ENCODE measurements at places on chromosomes 2 and 18. TPM values are rescaled to one million over a fixed set of nuclear protein-coding genes. Genes with fewer than 3 reads are reported as not detected.

DNA sequence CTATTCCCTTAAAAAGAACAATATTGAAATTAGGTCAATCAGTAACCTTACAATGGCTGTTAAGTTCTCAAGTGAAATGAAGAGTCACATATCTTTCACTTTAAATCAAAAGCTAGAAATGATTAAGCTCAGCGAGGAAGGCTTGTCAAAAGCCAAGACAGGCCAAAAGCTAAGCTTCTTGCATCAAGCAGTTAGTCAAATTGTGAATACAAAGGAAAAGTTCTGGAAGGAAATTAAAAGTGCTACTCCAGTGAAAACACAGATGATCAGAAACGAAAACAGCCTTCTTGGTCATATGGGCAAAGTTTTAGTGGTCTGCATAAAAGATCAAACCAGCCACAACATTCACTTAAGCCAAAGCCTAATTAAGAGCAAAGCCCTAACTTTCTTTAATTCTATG is 402.6 kb upstream of the ZEB2 start:
- peaks cover 20% of the 10 kb centered on the region for H3K27me3 ChIP-seq
- H3K36me3 ChIP-seq, result no peaks in the 10 kb centered on the region
- DNase-seq, result no peak

GRCh38 chr18:31275722-31276463 is 42.1 kb upstream of the DSG1 start:
- H3K4me1 ChIP-seq, result no peaks in the 10 kb centered on the region
- H3K4me3 ChIP-seq, result no peak overlapping the region
- H3K36me3 ChIP-seq, result no peaks in the 10 kb centered on the region
- no peaks in the 10 kb centered on the region for H3K27me3 ChIP-seq

The WIPF1 gene
- 588 TPM for total RNA-seq

DNA sequence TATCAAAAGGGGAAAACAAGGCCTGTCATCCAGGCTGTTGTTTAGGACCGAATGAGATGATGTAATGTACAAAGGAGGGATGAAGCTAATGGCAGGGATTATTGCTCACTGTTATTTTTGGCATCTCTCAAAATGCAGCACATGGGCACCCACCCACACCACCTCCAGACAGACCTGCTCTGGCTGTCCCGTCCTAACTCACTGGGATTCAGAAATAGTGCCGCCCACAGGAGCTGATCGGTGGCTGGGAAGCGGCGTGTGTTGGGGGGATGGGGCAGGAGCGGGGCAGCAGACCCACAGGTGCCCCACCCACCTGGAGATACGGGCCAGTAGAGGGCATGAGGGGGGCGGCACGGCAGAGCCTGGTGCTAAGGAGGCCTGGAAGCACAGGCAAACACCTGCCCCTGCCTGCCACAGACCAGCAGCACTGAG is 52.2 kb downstream of the CRACDL start:
- peaks cover 7% of the 10 kb centered on the region for H3K36me3 ChIP-seq
- no peak overlapping the region for H3K4me3 ChIP-seq
- no peak overlapping the region for H3K27ac ChIP-seq
- peak; percentile 14 for DNase-seq

DNA sequence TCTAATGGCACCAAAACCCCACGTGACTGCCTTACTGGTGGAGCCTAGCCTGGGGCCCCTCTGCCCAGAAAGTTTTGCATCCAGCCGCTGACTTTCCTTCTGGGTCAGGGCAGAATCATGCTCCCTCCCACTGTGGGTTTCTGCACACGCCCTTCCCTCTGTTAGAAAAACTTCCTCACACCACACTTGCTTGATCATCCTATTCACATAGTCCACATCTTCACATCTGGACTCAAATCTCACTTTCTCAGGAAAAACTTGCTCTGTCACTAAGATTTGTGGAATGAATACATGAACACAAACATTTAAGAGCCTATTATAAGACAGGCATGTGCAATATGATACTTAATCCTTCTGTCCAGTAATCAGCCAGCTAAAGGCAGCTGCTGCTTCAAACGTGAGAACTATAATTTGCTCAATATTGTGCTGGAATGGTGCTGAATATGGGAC is 274.7 kb downstream of the RND3 start:
- no peak overlapping the region for H3K27ac ChIP-seq
- H3K4me3 ChIP-seq, result no peak overlapping the region
- no peaks in the 10 kb centered on the region for H3K27me3 ChIP-seq
- no peaks in the 10 kb centered on the region for H3K4me1 ChIP-seq
- DNase-seq, result no peak

The CNTNAP5 gene
- total RNA-seq, result not detected

GRCh38 chr2:167592441-167592840 is 655.0 kb downstream of the STK39 start:
- no peak for DNase-seq
- H3K36me3 ChIP-seq, result no peaks in the 10 kb centered on the region
- no peaks in the 10 kb centered on the region for H3K27me3 ChIP-seq
- H3K27ac ChIP-seq, result no peak overlapping the region

The C18orf32 gene
- 15.2 TPM for total RNA-seq

The REG3A gene
- not detected for total RNA-seq

The SLC35F5 gene
- 26.5 TPM for total RNA-seq

Data from activated CD8-positive, alpha-beta memory T cell treated with anti-CD3 and anti-CD28 coated beads, Interleukin-2, amount 10 ng/mL, durations not matched to agents 7 days and 5 days (primary cell).